ENCODE measurements at places on chromosomes 4 and X.

GRCh38 chrX:127317159-127317558, 497.6 kb downstream of the PRR32 start:
- no peak for DNase-seq

- DNase-seq = no peak
Measured at GRCh38 chr4:184856277-184856609, 30.5 kb upstream of the ACSL1 start.

- DNase-seq = no peak
Measured at GRCh38 chrX:120769576-120770341, 105.9 kb downstream of the CT47B1 start.

DNA sequence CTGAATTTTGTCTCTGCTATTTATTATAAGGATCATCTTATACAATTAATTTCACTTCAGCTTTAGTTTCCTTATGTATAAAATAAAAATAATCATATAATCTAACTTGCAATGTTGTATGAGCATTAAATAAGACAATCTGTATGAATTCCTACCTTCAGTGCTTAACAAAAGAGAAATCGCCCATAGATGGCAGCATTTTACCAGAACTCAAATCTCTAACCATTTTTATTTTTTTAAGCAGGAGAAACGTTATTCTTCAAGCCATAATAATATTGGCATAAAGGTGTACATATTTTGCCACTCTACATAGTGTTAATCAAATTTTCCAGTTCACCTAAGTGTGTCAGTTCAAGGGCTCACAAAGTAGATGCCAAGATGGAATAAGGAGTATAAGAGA, 78.8 kb downstream of the TMEM47 start:
- no peak for DNase-seq

- no peak for DNase-seq
Measured at GRCh38 chr4:14023896-14024295, 396.4 kb upstream of the BOD1L1 start.

- no peak for DNase-seq
Measured at GRCh38 chr4:99201690-99202089, 17.4 kb downstream of the ADH6 start.

DNA sequence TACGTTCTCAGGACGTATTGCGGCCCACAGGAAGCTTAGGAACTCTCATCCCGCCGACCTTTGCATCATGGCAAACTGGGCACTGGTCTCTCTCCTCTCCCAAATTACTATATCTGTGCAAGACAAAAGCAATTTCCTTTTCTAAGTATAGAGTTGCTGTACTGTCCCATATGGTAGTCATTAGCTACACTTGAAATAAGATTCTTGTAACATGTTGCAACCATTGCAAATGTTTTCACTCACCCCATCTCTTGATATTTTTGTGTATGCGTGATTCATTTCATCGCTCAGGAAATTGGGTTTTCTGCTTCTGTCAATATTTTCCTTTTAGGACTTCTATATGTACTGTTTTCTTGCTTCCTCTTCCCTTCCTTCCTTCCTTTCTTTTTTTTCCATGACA, 15.7 kb downstream of the ARMCX6 start:
- DNase-seq = no peak

DNA sequence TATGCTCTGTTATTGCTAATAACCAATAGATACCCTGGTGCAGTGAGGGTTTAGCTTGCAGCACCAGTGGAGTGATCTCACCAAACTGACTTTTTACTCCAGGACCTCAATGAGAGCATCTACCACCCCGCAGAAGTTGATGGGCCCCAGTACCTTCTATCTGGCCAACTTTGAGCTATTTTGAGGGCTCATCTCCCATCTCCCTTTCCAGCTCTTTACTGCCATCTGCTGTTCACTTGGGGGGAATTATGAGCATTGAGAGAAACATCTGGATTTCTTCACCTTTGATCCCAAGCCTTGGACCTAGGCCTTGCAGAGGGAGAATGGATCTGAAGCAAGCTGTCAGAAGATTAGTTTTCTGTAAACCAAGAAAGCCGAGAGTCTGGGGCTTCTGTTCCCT, 143.6 kb downstream of the TMEM164 start:
- peak; percentile 26 for DNase-seq

DNA sequence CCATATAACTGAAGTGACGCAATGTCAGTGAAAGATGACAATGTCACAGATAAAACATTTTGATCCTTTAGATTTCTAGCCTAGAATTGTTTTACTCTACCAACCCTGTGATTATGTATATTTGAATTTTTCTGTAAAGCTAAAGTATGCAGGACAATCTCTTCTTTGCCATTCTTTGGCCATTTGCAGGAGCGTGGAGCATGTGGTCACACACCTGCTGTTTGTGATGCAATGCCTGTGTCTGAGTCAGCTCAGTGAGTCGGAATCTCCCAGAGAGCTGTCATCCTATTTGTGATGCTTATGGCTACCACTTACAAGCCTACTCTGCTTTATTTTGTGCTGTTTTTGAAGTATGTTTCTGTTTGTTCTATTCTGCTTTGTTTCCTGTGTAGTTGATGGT, 214.5 kb downstream of the NAF1 start:
- DNase-seq = no peak

DNA sequence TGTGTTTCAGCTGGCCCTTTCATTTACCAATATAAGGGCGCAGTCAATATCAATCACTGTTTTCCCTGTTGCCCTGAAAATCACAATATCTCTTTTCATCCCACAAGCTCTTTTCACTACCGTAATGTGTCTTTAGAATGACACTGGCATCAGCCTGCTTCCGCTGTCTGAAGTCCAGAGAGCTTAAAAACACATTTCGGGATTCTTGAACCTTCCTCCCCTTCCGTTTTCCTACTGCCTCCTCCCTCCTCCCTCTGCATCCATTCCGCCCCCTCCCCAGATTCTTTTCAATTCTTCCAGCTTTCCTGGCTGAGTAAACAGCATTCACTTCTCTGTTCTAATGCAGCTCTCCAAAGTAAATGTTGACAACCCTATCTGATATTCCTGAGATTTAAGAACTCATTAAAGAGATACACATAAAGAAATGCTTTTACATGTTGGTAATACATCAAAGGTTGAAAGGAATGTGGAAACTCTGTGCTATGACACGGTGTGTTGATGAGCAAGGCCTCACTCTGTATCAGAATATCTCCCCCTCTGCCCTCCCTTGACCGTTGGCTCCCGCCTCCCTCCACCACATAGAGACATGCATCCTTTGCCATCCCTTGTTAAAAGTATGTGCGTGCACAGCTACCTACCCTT, 83.5 kb upstream of the SPRY1 start:
- DNase-seq = no peak

GRCh38 chr4:179399054-179399782, 1957.0 kb upstream of the AGA start:
- DNase-seq = no peak
